ENCODE measurements at places on chromosomes 6 and 20.
A peak's percentile ranks its signal among the peaks of the same experiment; 100 is the strongest.

DNA sequence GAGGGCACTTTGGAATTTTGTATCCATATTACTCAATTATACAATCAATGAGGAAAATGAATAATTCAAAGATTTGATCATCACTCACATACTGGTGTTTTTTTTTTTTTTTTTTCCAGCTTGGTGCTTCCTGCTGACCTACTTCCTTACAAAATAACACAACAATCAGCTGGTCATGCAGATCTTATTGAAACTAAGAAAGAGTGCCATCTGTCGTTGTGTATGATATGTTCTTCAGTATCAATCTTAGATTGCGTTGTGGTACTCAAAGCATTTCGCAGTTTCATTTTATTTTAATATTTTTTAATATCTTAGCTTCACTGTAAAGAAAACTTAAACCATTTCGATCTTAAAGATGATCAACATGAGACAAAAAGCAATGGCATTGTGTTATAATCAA is 155.6 kb downstream of the OGFRL1 start:
- DNase-seq: no peak

GRCh38 chr6:170289951-170290295 is 955 bp downstream of the DLL1 start:
- no peak for DNase-seq

DNA sequence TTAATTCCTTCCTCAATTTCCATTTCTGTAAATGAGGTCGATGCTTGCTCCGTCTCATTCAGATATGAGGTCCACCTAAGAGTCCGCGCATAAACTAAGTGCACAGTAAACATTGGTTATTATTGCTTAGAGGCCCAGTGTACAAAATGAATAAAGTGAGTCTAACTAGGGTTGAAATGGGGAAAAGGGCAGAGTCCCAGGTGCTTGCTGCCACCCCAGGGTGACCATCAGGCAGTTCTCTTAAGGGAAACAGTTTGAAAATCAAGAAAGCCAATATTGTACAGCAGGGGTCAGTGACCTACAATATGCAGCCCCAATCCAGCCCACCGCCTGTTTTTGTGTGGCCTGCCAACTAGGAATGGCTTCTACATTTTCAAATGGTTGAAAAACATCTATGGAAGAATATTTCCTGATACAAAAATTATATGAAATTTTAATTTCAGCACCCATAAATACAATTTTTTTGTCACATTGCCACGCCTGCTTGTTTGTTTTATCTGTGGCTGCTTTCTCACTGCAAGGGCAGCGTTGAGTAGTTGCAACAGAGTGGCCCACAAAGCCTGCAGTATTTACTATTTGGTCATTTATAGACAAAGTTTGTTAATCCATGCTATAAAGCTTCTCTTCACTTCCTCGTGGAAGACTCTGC is 43.3 kb downstream of the SLC13A3 start:
- no peak for DNase-seq

- no peak for DNase-seq
Observed at GRCh38 chr6:37714836-37715420, 17.2 kb upstream of the MDGA1 start.

- DNase-seq: no peak
Observed at GRCh38 chr6:115573861-115574260, 486.8 kb downstream of the FRK start.

- DNase-seq: no peak
Observed at GRCh38 chr6:24721461-24722215, 2.7 kb upstream of the C6orf62 start.

GRCh38 chr20:23415959-23416583 is 5.2 kb downstream of the NAPB start:
- no peak for DNase-seq

DNA sequence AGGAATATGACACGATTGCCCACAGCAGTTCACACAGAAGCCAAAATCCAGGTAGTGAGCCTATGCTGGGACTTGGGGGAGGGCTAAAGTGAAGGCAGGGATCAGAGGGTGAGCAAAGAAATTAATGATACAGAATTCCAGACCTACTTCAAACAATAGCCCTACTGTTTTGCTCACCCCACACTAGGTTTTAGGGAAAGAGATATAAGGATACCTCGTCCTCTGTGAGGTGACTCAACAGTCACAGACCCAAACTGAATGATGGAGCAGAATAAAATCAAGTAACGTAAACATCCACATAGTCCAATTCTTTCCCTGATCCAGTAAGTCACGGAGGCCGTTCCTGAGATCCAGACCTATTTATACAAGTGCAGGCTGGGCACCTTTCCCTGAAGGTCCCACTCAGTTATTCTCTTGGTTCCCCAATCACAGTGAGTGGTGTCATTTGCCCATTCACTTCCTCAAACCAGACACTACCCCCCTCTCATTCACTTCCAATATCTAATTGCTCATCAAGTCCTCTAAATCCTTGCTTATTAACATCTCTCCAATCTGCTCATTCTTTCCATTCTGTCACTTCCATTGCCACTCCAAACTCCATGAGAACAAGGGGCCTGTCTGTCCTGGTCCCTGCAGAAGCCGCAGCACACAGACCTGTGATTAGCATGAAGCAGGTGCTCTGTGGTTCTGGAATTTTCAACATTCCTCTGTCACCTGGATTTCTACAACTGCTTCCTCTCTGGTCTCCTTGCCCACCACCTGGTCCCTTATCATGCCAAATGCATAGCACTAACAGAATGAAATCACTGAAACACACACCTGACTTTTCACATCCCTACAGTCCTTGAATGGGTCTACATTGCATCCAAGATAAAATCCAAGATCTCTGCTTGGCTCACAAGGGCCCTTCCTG is 55.9 kb downstream of the ATXN1 start:
- no peak for DNase-seq

- no peak for DNase-seq
Observed at GRCh38 chr20:42024653-42025052, 406.5 kb upstream of the CHD6 start.

GRCh38 chr6:83167726-83168278 is 25.3 kb downstream of the PGM3 start:
- DNase-seq: no peak

- no peak for DNase-seq
Observed at GRCh38 chr6:67956352-67956751, 678.7 kb upstream of the ADGRB3 start.

DNA sequence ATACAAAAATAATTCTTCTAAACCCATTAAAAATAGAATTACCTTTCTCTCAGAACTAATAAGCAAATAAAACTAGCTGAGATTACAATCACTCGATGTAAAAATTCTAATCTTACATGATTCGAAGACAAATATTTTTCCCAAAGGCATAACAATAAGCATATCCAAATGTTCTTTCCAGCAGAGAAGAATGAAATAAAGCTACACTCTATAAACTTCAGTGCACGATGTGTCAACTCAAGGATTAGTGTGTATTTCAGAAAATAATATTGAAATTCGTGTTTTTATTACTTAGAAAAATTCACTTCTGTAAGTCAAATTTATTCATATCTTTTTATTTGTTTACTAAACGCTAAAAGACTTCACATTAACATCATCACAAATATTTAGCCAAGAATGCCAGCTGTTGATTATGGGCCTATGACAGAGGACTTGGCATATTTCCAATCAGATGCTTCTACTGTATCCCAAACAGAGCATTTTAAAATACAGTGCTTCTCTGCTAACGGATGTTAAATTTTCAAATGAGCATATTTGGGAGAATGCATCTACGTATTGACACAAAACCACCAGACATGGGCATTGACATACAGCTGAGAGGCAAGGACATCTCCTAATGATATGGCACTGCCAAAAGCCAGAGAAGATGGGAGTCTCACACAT is 54.7 kb upstream of the PDE7B start:
- DNase-seq: peak; percentile 80

DNA sequence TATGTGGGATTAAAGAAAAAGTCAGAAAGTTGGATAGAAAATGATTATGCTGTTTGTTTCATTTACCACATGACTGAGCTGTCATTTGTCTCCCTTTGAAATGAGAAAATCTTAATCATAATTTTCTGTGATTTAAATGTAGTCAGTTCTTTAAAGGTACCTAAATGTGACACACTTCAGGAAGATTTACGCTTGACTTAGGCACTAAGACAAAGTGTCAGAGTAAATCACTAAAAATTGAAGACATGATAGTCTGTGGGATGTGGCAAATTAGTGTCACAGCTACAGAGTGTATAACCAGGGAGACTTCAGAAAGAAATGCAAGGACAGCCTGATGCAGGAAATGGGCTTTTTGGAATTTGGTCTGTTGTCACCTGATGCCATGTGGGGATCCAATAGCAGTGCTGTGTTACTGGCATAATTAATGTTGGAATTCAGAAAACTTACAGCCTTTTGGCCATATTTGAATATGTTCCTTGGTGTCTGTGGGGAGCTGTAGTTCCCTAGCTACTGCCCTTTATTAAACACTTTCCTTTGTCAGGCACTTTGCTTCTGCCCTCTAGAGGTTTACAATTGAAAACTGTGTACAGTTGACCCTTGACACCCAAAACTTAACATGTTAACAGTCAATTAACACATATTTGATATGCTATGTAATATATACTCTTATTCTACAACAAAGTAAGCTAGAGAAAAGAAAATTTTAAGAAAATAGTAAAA is 493.8 kb downstream of the UTRN start:
- no peak for DNase-seq

- DNase-seq: no peak
Observed at GRCh38 chr20:41003143-41003935, 25.3 kb upstream of the TOP1 start.

DNA sequence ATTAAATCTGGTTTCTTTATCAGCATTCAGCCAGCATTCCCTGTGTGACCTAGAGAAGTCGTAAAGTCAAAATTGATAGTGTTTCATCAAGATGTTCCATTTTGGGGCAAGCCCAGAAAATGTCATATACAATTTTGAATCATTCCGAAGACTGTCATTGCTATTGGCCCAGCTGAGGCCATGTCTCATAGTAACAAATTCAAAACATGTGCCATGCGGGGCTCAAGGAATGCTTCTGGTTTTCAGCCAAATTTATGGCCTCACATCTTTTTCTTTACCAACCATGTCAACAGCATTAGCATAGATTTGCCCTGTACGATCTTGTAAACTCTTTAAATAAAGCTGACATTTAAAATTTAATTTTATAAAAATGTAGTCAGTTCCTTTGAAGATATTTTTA is 314.7 kb downstream of the PAX1 start:
- DNase-seq: no peak

DNA sequence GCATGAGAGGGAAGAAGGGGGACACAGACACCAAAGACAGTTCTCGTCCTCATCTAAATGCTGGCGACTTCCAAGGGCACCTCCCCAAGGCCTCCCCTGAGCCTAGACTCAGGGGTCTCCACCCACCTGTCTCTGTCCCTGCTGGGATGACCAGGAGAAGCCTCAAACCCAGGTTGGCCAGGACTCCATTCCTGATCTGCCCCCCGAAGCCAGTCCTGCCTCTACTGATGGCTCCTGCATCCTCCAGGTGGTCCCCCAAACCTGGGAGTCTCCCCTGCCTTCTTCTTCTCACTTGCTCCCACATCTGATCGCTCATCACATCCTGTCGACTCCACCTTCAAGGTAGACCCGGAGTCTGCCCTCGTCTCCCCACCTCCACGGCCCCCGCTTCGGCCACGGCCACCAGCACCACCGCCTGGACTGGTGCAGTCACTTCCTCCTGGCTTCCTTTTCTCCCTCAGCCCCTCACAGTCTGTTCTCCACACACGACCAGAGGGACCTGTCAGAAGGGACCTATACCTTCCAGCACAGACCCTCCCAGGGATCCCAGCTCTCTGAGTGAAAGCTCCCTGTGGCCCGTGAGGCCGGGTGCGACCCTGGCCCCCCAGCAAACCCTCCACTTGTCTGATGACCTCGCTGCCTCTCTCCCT is 92.1 kb downstream of the CEBPB start:
- DNase-seq: no peak

DNA sequence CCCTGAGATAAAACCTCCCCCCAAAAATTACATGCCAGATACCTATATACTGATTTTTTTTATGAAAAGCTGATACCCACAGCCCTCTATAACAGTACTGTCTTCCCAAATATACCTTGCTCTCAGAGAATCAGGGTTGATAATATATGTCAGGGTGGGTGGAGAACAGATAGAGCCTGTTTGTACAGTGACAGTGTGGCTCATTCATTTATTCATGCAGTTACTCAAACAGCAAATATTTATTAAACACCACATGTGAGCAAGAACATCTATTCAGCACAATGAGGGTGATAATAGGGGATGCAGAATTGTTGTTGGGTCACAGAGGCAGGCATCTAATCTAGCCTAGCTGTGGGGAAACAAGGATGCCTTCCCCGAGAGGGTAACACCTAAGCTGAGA is 334.2 kb downstream of the MAFB start:
- DNase-seq: no peak

- peak; percentile 63 for DNase-seq
Observed at GRCh38 chr6:75296811-75297779, 12.5 kb upstream of the TMEM30A start.

Data from NCI-H1694 (cell line).